ENCODE measurements at places on chromosomes 7 and 10. TPM values are rescaled to one million over a fixed set of nuclear protein-coding genes. Genes with fewer than 3 reads are reported as not detected.

The SPDYE2B gene
- total RNA-seq: not detected

The KLF14 gene
- 0.08 TPM for total RNA-seq

The CALCR gene
- 0.19 TPM for total RNA-seq

- no peak overlapping the region for H3K4me3 ChIP-seq
- H3K27me3 ChIP-seq: no peaks in the 10 kb centered on the region
- no peaks in the 10 kb centered on the region for H3K4me1 ChIP-seq
- no peak overlapping the region for H3K27ac ChIP-seq
- no peak for DNase-seq
Observed at GRCh38 chr10:133292919-133293809, 15.5 kb downstream of the TUBGCP2 start.

DNA sequence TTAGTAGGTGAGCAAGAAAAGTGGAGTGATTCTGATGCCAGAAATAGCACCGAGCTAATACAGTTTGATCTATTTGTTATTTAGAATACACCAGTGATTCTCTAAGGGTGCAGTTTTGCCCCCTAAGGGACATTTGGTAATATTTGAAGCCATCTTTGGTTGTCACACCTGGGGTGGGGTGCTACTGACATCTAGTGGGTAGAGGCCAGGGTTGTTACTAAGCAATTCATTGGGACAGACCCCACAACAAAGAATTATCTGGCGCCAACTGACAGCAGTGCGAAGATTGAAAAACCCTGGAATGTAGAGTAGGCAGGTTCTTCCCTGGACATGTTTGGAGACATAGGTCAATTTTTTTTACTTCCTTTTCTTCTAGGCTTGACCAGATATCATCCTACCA is 14.6 kb downstream of the PALS2 start:
- H3K27ac ChIP-seq: no peak overlapping the region
- H3K4me3 ChIP-seq: no peak overlapping the region
- no peaks in the 10 kb centered on the region for H3K27me3 ChIP-seq
- H3K36me3 ChIP-seq: no peaks in the 10 kb centered on the region
- H3K4me1 ChIP-seq: peaks cover 10% of the 10 kb centered on the region

- no peak for DNase-seq
- no peaks in the 10 kb centered on the region for H3K27me3 ChIP-seq
- H3K27ac ChIP-seq: no peak overlapping the region
- H3K36me3 ChIP-seq: no peaks in the 10 kb centered on the region
- H3K4me3 ChIP-seq: no peak overlapping the region
- H3K4me1 ChIP-seq: no peaks in the 10 kb centered on the region
Observed at GRCh38 chr10:71703577-71703976, 16.0 kb downstream of the C10orf105 start.

GRCh38 chr10:85618841-85619240 is 747.8 kb downstream of the GRID1 start:
- no peak overlapping the region for H3K27ac ChIP-seq
- no peaks in the 10 kb centered on the region for H3K4me1 ChIP-seq
- H3K27me3 ChIP-seq: no peaks in the 10 kb centered on the region
- H3K36me3 ChIP-seq: no peaks in the 10 kb centered on the region
- no peak overlapping the region for H3K4me3 ChIP-seq

GRCh38 chr7:33814400-33814799 is 90.9 kb upstream of the BMPER start:
- peak overlapping the region; percentile 1 for H3K27ac ChIP-seq
- H3K36me3 ChIP-seq: no peaks in the 10 kb centered on the region
- H3K27me3 ChIP-seq: no peaks in the 10 kb centered on the region
- no peak for DNase-seq
- H3K4me1 ChIP-seq: no peaks in the 10 kb centered on the region
- no peak overlapping the region for H3K4me3 ChIP-seq

GRCh38 chr10:33688506-33688905 is 354.0 kb upstream of the NRP1 start:
- no peaks in the 10 kb centered on the region for H3K4me1 ChIP-seq
- no peak overlapping the region for H3K4me3 ChIP-seq
- no peak overlapping the region for H3K27ac ChIP-seq
- no peak for DNase-seq

All from liver (tissue), 10 donors.